ENCODE measurements at places on chromosomes 3 and 15.

DNA sequence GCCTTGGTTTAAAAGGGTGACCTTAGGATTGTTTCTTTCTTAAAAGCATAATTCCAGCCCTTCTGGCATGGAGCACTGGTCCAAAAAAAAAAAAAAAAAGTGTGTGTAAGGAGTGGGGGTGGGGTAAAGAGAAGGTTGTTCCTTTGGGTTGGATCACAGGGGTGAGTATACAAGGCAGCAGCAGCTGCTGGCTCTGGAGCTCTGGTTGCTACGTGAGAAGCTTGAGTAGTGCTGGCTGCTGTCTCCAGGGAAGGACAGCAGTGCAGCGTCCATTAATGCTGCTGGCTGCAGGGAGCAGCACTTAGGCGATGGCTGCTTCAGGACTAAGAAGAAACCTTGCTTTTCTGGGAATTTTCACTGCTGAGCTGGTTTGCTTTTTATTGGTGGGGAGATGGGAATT, 2.3 kb downstream of the SETD5 start:
- peak; percentile 98 for DNase-seq

GRCh38 chr3:129384594-129385323, 43.7 kb downstream of the EFCAB12 start:
- DNase-seq, result no peak

- peak; percentile 45 for DNase-seq
Observed at GRCh38 chr3:144496141-144496835, 524.7 kb downstream of the DIPK2A start.

GRCh38 chr15:77071305-77072223, 655 bp upstream of the TSPAN3 start:
- peak; percentile 17 for DNase-seq

DNA sequence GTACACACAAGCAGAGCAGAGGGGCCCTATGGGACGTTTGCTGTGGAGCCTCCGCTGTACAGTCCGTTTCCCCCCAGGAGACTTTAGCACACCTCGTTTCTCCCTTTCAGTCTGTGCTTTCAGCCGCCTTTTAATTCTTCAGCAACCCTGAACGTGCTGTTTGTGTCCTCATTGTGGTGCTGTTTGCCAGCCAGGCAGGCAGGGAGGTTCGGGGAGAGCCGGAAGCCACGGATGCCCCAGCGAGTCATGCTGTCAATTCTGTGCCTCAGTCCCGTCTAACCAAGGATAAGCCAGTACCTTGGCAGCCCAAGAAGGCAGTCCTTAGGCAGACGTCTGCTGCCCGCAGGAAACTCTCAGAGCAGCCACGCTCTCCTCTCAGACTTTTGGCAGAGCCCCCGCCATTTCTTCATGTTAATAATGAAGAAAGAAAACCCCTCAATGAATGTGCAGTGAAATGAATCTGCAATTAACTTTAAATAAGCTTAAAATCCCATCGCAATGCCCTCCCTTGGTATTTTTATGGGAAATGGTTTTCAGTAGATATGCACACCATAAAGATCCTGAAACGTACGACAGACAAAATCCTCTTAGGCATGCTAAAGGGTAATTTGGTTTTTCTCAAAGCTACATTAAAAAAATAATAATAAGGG, 158.6 kb downstream of the UACA start:
- DNase-seq, result peak; percentile 43

- DNase-seq, result no peak
Observed at GRCh38 chr3:58639001-58639400, 27.6 kb downstream of the FAM3D start.

DNA sequence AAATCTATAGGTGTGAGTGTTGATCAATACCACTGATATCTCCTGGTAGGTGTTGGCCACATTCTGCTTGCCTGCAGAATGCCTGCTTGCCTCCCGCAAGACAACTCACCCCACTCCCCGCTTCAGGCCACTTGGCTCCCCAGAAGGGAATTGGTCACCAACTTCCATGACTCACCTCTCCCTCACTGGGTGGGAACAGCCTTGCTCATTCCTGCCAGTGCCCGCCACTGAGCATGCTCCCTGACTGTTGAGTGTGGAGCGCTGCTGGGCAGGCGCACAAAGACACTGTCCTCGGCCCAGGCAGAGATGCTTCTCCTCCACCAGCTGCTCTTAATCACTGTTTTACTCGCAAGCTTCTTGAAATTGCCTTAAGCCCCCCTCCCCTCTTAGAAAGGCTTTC, 57.3 kb upstream of the PPP2R3A start:
- DNase-seq, result no peak

- peak; percentile 83 for DNase-seq
Observed at GRCh38 chr3:52005571-52005986, 9.9 kb upstream of the RPL29 start.

- DNase-seq, result peak; percentile 72
Observed at GRCh38 chr3:58164199-58164879, 46.4 kb downstream of the DNASE1L3 start.

DNA sequence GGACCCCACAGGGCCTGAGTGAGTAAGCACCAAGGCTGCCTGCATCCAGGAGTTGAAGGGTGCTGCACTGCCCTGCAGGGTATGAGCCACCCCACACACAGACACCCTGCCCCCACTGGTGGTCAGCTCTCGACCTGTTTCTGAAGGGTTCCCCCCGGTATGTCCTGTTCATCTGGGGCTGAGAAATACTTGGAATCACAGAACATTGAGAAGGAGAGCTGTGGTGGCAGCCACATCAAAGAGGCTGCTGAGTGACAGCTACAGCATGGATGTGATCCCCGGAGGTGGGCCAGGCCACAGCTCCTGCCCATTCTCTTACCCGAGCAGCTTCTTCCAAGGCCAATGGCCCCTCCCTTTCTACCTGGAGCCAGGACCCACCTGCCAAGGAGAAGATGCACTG, 66.4 kb upstream of the PLXNA1 start:
- DNase-seq, result no peak

DNA sequence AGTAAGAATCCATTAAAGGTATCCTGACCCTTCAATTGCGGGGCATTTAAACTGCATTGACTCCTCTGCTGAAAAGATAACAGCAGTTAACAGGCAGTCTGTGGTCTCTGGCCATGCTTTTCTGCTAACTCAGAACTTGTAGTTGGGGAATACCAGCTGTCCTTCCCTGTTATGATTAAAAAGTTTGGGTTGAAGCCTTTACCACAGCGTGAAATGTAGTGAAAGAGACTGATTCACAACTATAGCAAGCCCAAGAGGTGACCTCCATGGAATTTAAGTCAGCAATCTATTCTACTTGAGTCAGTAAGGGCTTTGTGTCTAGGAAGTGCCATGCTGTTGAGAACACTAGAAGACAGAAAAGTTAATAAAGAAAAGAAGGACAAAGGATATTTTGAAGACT, 1037.3 kb downstream of the SI start:
- no peak for DNase-seq

Data from tongue (tissue), 3 donors.